Hindlimb muscle (tissue), 1 donor: ENCODE measurements at places on chromosomes 3 and 15.

DNA sequence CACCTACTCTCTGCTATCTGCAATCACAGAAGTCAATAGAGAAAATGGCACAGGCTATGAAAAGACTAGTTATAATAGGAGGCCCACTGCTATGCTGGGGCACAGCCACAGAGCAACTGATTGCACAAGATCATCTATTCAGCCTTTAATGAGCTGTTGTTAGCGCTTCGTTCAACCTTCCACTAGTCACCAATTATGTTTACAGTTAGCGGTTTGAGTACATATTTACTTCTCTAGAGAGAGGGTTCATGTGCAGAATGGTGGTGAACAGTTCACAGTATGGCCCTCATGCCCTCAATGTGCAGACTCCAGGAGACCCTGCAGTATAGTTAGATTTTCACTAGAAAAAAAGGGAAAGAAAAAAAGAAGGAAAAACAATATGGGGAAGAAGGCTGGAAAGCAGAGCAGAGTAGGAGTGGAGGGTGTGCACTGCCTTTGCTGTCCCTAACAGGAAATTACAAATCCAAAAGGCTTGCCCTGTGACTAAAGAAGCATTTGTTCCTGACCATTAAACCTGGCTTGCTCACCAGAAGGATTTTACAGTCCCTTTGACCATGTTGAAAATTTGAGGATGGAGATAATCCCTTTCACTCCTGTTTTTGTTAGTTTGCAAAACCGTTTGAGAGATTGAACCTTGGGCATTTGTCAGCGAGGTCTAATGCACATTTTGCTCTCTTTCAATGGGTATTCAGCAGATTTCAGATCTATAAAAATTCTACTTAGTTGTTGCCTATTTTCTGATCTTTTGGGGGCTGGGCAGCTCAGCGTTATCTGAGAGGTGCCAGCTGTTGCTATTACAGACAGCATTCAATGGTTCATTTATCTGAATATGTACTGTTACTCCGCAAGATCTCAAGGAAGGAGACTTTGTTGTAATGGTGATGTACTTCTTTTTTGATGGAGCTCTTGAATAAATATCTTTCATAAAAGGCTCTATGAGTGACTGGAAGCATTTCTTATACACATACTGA is 296.1 kb downstream of the LSAMP start:
- DNase-seq: no peak

GRCh38 chr3:81829937-81830336 is 68.5 kb upstream of the GBE1 start:
- no peak for DNase-seq

- no peak for DNase-seq
Measured at GRCh38 chr3:129205109-129205832, 21.6 kb upstream of the CNBP start.

GRCh38 chr3:108088146-108088545 is 2.7 kb downstream of the CD47 start:
- no peak for DNase-seq

GRCh38 chr15:98767692-98768091 is 119.4 kb downstream of the IGF1R start:
- no peak for DNase-seq

GRCh38 chr3:64023861-64024223 is 548 bp upstream of the PSMD6 start:
- DNase-seq: no peak

DNA sequence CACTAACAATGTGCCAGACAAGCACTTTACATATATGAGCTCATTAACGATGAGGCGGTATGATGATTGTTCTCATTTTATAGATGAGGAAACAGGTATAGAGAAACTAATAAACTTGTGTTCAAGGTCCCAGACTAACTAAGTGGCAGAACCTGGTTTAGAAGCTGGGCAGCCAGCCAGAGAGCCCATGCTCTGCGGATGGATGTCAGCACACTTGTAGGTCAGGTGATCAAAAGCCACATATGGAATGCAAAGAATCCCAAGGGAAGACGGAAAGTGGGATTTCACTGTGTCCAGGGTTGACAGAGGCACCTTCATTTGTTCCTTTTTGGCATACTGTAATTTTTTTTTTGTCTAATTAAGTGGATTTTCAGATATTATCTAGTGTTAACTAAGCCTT is 103.7 kb downstream of the EFL1 start:
- DNase-seq: no peak

- no peak for DNase-seq
Measured at GRCh38 chr3:189260556-189261493, 89.1 kb downstream of the TPRG1 start.

DNA sequence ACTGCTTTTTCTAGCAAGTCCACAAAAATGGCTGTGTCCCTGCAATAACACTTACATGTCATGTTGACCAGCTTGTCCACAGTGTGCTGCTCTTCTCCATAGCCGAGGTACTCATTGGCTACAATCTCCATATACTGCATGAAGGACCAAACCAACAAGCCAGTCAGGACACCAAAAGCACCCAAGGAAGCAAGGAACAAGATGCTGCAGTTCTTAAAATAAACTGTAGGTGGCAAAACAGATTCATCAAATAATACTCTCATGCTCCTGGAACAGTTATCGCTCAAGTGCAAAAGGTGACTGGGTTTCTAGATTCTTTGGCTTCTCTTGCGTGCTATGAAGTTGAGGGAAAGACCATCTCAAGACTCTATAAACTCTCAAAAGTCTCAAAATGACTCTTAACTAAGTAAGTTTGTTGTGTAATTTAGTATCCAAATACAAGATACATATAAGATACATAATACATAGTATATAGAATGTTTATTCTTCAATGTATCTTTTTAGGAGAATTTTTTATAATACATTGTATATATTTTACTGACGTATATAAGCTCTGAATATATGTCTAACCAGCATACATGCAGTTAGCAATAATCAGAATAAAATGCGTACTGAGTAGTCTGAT is 57.0 kb downstream of the NEK10 start:
- peak; percentile 40 for DNase-seq

DNA sequence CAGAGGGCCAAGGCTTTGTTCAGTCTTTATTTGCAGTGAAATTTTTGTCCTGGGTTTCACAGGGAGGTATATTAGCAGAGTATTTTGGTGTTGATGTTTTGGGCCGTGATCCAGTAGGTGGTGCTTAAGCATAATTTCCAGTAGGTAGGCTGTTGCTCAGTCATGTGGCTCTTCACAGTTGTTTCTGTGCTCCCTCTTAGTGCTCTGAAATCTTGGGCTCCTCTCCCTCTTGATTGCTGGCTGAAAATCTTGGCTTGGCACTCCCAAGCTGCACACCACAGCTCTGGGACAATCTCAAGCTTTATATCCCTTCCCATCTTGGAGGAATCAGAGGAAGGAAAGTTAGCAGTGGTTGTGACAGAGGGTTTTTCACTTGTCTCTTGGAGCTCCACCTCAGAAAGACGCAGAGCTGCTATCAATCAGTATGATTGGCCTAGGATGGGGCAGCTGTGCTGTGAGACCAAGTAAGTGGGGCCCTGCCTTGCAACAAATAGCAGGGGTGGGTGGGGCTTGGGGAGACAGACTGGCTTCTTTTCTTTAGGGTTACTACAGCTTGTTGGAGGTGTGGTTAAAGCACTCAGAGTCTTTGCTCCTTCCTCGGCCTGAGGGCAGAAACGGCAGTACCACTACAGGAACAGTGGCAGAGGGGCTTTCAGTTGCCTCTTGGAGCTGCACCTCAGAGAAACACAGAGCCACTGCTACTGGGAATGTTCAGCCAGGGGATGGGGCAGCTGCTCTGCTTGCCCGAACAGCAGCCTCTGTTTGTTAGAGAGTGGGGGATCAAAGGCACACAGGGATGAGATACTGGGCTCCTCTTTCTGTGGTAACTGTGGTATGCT is 627.0 kb downstream of the SI start:
- no peak for DNase-seq

DNA sequence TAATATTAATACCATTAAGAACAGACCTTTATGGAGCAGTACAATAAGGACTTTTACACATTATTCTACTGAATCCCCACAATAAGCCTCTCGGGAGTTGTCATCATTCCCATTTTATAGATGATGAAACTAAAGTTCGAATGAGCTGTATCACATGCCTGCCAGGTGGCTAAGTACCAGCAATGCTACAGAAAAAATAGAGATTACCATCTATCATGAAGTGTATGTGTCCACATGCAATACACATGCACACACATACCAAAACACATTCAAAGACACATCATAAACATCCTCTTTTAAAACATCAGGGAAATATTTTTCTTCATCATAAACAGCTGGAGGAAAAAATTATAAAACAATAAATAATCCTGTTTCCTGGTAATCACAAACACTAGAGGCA is 136.6 kb downstream of the SUCLG2 start:
- DNase-seq: no peak

DNA sequence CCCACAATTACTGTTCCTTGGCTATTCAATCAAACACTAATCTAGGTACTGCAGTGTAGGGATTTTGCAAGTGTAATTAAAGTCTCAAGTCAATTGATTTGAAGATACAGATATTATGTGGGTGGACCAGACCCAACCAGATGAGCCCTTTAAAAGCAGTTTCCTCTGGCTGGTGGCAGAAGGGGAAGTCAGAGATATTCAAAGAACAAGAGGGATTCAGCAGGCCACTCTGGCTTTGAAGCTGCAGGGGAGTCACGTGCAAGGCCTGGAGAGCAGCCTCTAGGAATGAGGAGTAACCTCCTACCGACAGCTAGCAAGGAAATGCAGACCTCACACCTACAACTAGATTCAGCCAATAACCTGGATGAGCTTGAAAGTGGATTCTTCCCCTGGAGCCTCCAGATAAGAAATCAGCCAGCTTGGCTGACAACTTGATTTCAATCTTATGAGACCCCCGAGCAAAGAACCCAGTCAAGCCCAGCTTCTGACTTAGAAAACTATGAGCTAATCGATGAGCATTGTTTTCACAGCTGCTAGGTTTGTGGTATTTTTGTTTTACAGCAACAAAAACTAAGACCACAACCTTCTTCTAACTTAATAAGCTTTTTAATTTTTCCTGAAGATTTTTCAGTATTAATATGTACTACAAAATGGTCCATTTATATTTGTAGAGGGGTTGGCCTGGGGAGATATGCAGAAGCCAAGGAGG is 13.4 kb downstream of the HACD2 start:
- no peak for DNase-seq

DNA sequence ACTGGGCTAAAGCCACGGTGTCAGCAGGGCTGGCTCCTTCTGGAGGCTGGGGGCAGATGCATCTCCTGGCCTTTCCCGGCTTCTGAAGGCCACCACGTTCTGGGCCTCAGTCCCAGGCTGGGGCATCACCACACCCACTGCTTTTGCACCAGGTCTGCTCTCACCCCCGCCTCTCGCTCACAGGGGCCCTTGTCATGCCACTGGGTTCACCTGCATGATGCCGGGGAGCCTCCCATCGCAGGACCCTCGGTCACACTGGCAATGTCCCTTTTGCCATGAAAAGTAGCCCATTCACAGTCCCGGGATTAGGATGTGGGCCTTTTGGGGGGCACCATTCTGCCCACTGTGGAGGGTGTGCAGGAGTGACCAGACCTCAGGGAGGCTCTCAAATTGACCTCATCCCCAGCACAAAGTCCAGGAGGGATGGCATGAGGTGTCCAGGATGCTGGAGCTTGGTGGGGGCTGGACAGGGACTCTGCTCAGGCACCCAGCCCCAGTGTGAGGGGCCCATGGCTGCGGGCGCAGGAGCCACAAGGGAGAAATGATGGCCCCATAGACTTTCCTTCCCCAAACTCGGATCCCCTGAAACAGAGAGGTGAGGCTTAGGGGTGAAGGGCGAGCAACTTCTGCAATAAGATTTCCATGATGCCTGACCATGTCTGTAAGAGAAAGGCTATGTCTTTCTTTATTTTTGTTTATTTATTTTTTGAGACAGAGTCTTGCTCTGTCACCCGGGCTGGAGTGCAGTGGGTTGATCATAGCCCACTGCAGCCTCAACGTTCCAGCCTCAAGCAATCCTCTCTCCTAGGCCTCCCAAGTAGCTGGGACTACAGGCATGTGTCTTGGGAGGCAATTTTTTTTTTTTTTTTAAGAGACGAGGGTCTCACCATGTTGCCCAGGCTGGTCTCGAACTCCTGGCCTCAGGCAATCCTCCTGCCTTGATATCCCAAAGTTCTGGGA is 189.1 kb downstream of the GOLGA6L6 start:
- no peak for DNase-seq

- peak; percentile 39 for DNase-seq
Measured at GRCh38 chr15:77634266-77634962, 1.7 kb upstream of the LINGO1 start.

DNA sequence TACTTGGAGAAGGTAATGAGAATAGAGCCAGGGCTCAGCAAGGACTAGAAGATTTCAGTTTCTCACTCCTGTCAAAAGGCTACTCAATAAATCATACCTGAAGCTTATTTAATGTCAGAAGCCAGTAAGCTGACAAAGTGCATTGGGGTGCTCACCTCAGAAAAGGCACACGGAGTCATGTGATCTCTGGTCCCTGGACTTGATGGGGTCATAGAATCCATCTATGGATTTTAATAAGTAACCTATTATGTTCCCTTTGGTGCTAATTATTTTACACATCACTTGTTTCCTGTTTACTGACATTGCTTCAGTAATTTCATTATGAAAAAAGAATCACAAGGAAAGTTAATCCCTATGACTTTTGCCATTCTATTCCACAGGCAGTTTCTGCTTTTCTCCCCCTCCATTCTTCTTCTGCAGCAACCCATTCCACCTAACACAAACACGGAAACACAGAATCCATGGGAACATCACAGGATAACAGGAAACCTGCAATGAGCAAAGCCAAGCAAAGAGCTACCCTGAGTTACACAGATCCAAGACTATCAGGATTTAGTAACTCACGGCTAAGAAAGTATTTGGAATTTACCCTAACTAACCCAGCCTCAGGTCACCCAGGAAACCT is 159.6 kb downstream of the MEIS2 start:
- DNase-seq: no peak

- DNase-seq: no peak
Measured at GRCh38 chr15:22904736-22905135, 66.3 kb downstream of the NIPA2 start.

- DNase-seq: no peak
Measured at GRCh38 chr15:100048736-100049135, 293.0 kb downstream of the ADAMTS17 start.

DNA sequence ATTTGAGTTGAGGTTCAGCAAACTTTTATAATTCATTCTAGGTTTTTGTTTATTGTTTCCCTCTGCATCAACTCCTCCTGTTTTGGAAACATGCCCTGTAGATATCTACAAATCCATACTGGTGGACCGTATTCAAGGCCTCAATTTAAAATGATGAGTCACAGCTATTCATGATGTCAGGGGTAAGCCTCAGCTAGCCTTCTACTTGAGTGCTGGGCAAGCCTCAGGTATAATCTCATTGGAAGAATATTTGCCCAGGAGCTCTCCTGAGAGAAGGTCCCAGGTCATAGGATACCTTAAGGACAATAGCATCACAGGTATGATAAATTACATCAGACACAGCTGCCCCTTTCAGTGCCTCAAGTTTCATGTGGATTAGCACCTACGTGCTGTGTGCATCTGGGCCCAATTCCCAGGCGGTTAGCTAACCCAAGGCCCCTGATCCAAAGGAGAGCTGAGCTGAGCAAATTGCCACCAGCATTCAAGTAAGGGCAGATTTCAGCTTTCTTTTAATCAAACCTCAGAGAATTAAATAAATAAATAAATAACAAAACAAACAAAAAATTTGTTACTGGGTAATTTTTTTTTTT is 87.5 kb downstream of the KCNMB2 start:
- no peak for DNase-seq

- no peak for DNase-seq
Measured at GRCh38 chr3:46619845-46620778, 7.8 kb downstream of the FAM240A start.

GRCh38 chr15:58214591-58215340 is 76.6 kb downstream of the AQP9 start:
- DNase-seq: no peak

- DNase-seq: no peak
Measured at GRCh38 chr15:35430301-35430700, 115.7 kb downstream of the DPH6 start.
